ENCODE measurements at places on chromosomes 13 and 19.

DNA sequence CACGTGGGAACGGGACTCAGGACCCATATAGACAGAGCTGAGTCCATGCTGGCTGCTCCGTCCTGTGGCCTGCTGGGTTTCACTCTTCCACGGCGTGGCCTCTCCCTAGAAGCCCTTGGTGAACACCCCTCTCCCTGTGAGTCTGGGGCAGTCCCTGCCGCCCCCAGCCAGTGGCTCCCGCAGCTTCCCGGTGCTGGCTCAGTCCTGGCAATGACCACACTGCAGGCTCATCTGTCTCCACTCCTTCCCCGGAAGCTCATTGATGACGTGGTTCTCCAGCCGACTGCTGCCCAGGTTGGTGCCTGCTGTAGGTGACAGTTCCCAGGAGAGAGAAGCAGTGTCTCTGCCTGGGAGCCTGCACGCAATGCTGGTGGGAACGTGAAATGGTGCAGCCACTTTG lies 2.1 kb upstream of the TEX29 start:
- DNase-seq: no peak

GRCh38 chr19:39754544-39754943 lies 16.7 kb upstream of the CLC start:
- DNase-seq: no peak

DNA sequence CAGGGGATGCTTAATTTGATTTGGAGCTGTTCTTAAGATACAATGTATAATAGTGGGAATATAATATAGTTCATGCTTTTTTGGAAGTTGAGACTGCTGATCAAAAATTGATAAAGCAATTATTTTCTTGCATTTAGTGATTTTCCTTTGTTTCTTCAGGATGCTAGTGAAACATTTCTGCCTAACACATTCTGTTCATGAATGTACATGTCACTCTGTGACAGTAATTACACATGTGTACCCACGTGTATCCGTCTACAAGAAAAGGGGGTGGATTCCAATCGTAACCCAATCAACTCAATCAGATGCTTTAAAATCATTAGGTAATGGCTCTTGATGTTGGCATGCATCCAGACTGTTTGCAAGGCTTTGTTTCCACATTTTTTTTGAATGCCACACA lies 5.0 kb upstream of the FRY start:
- DNase-seq: no peak

- no peak for DNase-seq
Measured at GRCh38 chr13:100473087-100473486, 115.5 kb downstream of the GGACT start.

GRCh38 chr13:20258208-20258962 lies 26.3 kb upstream of the GJB6 start:
- DNase-seq: no peak

DNA sequence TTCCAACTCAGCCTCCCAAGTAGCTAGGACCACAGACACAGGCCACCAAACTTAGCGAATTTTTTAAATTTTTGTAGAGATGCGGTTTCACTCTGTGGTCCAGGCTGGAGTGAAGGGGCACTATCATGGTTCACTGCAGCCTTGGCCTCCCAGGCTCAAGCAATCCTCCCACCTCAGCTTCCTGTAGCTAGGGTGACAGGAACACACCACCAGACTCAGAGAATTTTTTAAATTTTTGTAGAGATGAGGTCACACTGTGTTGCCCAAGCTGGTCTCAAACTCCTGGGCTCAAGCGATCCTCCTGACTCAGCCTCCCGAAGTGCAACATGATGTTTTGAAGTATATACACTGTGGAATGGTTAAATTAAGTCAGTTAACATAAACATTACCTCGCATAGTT lies 263.6 kb downstream of the OXGR1 start:
- no peak for DNase-seq

DNA sequence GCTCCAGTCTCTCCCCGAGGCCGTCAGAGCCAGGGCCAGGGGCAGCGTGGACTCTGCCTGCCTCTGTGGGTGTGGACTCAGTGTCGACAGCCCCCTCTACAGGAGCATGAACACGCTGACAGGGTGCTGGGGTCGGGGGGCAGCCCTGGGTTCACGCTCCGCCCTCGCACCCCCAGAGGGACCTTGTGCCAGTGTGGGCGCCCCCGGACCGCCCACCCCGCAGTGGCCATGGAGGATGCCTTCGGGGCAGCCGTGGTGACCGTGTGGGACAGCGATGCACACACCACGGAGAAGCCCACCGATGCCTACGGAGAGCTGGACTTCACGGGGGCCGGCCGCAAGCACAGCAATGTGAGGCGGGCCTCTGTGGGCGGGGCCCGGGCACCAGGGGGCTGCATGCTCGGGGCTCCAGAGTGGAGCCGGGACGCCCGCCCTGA lies 8.3 kb downstream of the TRPM4 start:
- no peak for DNase-seq

GRCh38 chr13:113815151-113816058 lies 48.5 kb downstream of the GAS6 start:
- no peak for DNase-seq

DNA sequence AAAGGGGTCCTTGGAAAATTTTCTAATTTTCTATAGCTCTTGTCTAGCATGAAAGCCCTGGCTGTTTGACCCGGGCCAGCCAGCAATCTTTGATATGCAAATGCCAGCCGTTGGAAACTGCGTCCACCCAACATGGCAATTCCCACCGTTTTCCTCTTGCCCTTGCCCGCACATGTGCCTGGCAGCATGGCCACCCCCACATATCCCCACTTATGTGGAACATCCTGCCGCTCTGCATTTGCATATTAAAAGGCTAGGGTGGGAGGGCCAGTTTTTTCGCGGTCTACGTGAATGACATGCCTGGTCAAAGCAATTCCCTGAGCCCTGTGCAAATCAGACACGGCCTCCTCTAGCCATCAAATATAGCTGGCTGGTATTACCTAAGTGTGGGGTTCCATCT lies 110.3 kb upstream of the TDRD3 start:
- DNase-seq: no peak

GRCh38 chr19:6101291-6101825 lies 8.9 kb downstream of the RFX2 start:
- no peak for DNase-seq

GRCh38 chr13:19183676-19184075 lies 2.1 kb upstream of the TUBA3C start:
- no peak for DNase-seq

DNA sequence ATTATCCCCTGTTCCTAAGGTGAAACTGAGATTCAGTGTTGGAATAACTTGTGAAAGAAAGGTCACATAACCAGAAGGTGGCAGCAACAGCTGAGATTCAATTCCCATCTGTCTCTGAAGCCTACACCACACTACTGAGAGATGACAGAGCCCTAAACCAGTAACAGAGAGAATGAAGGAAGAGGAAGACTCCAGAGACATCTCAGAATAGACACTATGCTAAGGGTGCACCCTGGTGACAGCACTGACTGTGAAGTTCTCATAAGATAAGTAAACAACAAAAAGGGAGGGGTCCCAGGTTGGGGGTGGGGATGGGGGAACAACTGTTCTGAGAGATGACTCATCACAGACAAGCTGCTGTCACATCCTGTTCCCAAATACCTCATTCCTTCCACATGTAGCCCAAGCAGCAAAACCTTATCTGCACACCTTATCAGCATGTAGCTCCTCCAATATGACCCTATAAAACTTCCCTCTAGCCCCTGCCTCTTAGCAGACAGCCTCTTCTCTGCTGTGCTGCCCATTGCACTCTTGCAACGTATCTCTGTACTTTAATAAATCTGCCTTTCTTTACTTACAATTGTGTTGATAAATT lies 46.5 kb downstream of the UTP14C start:
- DNase-seq: peak; percentile 9

GRCh38 chr13:98173431-98174152 lies 3.5 kb downstream of the RNF113B start:
- DNase-seq: no peak

DNA sequence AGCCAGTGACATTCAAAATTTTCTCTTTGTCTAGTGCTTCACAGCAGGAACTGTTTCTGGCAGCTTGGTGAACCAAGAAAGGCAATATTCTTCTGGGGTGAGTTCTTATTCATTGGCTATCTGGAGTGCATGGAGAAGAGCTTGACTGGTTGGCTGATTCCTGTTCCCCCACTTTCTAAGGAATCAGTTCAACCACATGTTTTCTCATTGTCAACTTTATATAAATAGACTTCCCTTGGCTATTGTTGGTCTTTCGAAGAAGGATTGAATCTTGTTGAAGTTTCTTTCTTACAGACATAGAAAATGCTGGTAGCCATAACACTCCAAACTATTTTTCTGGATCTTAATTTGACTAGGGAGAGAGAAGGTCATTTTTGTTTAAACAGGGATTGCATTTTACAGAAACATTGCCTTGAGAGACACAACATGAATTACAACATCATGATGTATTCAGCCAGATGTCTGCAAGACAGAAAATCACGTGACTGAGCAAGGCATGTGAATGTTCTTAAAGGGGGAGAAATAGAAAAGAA lies 85.2 kb downstream of the EDNRB start:
- no peak for DNase-seq

GRCh38 chr19:54002495-54003315 lies 11.3 kb downstream of the CACNG6 start:
- DNase-seq: no peak

DNA sequence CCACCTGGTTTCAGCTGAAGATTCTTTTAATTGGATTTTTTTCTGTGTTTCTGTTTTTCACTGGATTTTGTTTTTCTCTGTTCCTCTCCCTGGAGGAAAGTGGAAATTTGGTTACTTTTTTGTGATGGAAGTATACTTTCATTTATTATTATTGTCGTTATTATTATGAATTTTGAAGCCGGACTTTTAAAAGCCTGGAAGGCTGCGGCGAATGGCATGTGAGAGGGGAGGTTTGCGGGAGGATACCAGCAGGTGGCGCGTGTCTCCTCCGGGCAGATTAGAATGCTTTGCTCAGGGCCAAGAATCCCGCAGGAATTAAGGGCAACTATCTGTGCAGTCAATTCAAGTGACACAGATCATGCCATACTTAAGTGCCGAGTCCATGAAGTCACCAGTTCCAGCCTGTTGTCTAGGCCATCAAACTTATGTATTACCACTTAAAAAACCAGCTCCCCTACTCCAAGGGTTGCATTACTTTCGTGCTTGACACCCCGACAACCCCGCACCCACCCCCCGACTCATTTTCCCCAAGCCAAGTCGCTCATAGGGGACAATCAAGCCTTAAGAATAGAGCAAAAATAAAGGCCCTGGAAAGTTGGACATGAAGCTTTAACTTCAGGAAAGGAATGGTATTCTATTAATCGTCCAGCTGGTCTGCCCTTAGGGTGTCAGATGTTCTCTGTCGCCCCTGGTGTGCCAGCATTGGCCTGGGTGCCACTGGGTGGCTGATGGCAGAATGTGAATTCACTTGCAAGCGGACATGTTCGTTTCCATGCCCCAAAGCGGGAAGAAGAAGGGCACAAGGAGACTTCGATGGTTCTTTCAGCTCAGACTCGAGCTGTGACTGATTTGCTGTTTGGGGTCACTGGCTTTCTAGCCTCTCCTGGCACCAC lies 1.3 kb upstream of the LRCH1 start:
- DNase-seq: peak; percentile 59

- DNase-seq: no peak
Measured at GRCh38 chr13:30884543-30884942, 21.5 kb upstream of the MEDAG start.

GRCh38 chr13:36193151-36193855 lies 21.1 kb downstream of the SOHLH2 start:
- DNase-seq: no peak

GRCh38 chr13:74287724-74288169 lies 153.5 kb upstream of the KLF12 start:
- peak; percentile 76 for DNase-seq

DNA sequence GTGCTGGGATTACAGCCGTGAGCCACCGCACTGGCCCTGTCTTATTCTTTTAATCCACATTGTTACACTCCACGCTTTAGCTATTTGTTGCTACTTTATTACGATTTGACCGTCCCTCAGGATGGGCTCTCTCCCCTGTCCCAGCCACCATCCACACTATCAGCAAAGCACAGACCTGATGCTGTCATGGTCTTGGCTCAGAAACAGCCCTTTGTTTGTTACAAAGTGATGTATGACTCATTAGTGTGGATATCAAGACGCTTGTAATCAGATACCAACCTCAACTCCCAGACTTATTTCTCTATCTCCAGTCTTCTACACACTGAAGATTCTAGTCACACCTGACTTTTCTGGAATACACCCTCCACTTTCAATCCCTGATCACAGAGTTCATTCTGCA lies 84.6 kb upstream of the FREM2 start:
- no peak for DNase-seq

GRCh38 chr19:53818756-53819155 lies 5.4 kb downstream of the NLRP12 start:
- DNase-seq: no peak

DNA sequence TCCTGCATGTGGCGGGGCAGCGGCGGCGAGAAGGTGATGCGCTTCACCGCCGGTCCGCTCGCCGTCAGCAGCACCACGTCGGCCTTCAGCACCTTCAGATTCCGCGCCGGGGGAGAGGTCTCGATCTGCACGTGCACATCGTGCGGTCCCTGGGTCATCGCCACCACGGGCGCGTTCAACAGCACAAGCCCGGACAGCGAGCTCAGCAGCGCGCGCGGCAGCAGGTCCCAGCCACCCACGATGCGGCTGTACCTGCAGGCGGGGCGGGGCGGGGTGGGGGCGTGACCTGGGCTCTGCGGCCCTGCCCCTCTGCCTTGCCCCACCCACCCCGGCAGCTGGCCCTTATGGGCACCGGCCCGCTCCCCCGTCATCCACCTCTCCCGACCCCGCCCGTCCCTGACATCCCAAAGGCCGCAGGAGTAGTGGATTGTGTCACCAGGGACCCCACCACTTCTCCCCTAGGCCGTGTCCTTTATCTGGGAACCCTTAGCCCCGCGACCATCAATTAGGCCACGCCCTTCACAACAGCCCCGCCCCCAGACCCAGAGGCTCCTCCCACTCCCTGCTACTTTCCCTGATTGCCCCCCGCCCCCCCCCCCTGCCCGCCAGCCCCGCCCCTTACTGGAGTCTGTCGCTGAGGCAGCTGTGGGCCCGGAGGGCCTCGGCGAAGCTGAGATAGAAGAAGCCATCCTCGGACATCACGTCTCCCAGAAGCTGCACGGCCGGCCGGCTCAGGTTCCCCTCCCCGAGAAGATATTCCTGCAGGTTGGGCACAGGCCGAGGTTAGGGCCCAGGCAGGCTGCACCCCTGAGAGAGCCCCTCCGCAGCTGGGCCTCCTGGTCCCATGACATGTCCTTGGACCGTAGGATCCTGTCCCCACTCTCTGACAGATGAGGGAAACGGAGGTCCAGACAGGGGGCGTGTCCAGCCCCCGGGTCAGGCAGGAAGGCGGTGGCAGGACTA lies 6.1 kb downstream of the IL4I1 start:
- peak; percentile 70 for DNase-seq

- no peak for DNase-seq
Measured at GRCh38 chr19:48340995-48341394, 15.6 kb downstream of the EMP3 start.

- no peak for DNase-seq
Measured at GRCh38 chr19:10881403-10882107, 10.2 kb downstream of the CARM1 start.

Measured in activated T-cell treated with anti-CD3 and anti-CD28 coated beads, Interleukin-2, amount 50 U/mL, for 4 hours (primary cell).